Mesenchymal stem cell (in vitro differentiated cells and primary cell): ENCODE measurements at places on chromosomes 2 and 18.

DNA sequence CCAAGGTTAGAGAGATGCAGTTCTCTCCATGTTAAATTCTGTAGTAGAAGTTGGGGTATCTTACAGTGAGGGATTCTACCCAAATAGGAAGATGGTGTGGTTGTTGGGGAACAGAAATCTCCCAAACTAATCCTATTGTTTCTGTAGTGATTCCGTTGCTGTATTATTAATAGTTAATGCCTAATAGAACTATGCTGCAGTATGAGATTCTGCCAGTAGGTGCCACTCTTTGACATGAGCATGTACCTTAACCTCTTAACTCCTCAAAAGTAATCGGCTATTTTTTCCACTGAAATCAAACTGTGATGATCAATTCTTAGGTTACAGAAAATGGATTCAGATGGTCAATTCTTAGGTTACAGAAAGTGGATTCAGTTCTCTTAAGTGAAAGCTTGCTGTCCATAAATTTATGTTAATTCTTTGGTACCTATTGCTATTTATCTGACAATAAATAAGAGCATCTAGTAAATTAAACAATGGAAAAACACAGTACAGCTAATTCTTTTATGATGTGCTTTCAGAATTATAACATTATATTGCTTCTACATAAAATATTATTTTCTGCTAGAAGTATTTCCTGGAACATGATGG lies 97.9 kb upstream of the DLX2 start:
- DNase-seq = peak; percentile 46

GRCh38 chr18:61901323-61901986 lies 8.6 kb upstream of the RNF152 start:
- DNase-seq = peak; percentile 64

GRCh38 chr2:120118018-120118417 lies 105.1 kb downstream of the EPB41L5 start:
- DNase-seq = no peak

GRCh38 chr2:87995756-87996155 lies 20.6 kb downstream of the RNU2-63P start:
- DNase-seq = no peak

- peak; percentile 56 for DNase-seq
Observed at GRCh38 chr2:240452462-240453256, 17.2 kb downstream of the GPC1 start.

DNA sequence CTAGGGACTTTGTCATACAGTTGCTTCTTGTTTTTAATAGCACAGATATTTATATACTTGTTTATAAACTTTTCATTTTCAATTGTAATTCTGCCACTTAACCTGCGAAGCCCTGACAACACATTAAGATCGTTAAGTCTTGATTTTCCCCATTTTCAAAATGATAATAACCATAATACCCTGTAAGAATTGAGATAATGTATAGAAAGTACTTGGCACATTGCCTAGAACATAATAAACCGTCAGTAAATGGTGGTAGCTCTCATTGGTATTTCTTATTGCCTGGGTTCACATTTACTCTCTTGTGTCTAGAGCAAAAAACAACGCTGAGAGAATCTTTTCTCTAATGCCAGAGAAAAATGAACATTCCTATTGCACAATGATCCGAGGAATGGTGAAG lies 18.6 kb downstream of the PTCD3 start:
- no peak for DNase-seq

DNA sequence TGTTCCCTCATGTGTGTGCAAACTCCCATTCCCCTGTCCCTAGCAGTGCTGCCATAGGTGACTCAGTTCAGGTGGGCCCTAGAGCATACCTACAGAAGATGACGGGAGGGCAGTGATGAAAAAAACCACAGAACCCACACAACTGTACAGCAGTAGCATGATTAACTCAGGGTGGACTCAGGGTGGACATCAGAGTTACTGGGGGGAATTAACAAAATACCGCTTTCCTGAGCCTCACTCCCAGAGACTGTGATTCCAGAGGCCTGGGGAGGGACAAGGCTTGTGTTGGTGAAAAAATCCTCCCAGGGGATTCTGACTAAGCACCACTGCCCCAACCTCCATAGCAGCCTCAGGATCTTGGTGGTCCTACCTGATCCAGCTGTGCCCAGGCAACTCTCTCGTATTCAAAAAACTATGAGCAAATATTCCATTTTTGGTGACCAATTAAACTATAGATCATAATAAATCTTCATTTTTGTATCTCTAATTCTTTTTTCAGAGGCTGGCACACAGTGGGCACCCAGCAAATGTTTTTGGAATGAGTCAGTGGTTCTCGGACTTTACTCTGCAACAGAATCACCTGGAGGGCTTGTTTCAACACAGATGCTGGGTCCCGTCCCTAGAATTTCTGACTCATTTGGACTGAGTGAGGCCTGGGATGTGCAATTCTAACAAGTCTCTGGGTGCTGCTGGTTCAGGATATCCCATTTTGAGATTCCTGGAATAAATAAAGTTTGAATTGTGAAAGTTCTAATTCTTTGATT lies 84.1 kb upstream of the NABP1 start:
- DNase-seq = no peak
